ENCODE measurements at places on chromosomes 2 and 18.

DNA sequence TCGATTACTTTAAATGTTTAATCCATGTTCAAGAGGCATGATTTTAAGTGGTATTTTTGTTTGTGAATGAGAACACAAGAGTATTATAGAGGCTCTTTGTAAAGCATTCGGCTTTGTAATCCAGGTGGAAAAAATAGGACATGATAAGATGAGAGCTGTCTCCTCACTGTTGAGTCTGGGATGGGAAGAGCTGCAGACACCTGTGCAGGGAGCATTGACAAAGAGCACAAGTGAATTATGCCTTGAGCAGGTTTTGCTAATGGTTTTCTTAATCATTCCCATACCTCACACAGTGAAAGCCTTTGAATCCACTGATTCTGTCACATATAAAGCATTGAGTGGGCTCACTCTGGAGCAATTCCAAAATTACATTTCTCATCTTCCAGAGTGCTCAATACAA is 9.6 kb downstream of the COL6A3 start:
- DNase-seq = no peak

GRCh38 chr18:63177259-63177658 is 142.3 kb downstream of the BCL2 start:
- no peak for DNase-seq

DNA sequence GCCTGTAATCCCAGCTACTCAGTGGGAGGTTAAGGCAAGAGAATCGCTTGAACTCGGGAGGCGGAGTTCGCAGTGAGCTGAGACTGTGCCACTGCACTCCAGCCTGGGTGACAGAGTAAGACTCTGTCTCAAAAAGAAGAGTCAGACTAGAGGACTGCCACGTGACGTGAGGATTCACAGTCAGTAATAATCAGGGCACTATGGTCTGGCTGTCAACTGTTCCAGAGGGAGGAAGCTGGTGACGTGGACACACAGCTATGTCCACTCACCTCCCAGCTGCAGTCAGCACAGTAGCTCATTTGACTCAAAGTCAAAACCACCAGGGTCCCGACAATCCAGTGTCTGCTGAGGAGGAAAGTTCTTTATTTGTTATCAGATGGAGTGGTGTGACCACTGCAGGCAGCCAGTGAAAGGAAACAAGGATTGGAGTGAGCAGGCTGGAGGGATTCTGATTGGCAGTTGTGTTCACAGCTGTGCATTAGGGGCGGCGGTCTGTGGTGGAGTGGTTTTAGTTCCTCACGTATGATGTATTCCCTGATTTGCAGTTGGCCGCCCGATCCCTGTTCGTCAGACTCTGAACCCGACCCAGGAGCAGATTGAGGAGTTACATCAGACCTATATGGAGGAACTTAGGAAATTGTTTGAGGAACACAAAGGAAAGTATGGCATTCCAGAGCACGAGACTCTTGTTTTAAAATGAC is 37.9 kb downstream of the MOGAT1 start:
- no peak for DNase-seq

GRCh38 chr2:223737207-223737606 is 100.2 kb downstream of the AP1S3 start:
- DNase-seq = no peak

DNA sequence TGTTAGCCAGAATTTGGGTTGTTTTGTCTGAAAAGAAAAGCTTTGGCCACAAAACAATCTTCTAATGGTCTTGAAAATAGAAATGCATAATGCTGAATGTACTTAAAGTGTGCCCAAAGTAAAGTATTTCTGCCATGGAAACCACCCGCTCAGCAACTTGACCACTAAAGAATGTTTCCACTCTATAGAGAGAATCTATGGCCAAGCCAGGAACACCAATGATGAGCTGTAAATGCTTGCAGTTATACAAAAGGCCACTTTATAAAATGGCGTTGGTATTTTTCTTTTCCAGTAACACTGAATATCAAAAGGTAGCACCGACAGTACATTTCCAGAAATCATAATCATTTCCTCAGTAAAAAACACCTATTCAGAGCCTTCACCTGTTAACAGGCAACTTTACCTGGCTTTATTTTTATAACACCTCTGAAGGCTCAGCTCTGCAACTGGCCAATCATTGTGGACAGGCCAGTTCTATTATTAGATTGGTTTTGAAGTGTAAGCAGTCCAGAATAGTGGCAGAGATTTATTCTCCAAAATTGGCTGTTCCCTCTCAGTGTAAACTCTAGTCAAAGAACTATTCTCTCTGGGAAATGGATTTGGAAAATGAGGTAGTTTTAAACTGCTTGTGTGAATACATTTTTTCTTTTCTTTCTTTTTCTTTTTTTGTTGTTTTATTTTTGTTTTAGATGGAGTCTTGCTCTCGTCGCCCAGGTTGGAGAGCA is 36.1 kb downstream of the SLC40A1 start:
- no peak for DNase-seq

GRCh38 chr18:42164556-42164955 is 209.5 kb downstream of the PIK3C3 start:
- DNase-seq = no peak
